ENCODE measurements at places on chromosomes 2 and 18. TPM values are rescaled to one million over a fixed set of nuclear protein-coding genes. Genes with fewer than 3 reads are reported as not detected.

- no peak for DNase-seq
Measured at GRCh38 chr2:115118306-115118705, 675.9 kb downstream of the DPP10 start.

DNA sequence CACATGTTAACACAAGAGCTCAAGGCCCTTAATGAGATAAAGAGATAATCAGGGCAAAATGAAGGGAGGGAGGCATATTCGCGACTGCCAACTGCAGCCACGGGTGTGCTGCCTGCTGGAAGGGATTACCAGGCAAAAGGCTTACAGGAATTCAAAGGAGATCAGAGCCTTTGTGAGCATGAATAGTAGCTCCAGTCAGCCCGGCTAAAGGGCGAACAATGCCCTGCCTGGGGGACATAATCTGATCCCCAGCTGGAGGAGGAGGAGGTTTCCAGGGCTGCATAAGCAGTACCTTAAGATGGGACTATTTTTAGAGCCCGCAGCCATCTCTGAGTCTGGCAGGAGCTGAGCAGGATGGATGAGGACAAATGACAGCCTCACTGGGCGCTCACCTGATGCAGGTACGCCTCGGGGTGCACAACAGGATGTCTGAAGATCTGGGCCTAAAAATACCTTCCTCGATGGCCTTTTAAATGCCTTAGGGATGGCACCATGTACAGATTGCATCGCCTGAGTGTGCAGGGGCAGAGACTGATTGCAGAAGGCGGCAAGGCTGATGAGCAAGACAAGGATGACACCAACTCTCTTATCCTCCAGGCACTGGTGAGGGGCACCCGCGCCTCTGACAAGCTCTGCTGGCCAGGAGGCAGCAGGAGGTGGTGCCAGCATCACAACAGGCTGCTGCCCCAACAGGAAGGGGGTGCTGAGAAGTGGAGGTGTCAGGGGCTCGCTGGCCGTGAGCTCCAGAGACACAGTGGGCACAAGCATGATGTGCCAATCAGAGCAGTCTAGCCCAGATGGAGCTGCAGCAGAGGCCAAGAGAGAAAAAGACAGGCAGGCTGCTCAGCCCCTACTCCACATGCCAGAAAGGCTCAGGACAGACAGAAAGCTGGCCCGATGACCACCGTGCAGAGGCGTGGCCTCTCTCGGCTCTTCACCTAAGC is 111.4 kb downstream of the EIPR1 start:
- no peak for DNase-seq

GRCh38 chr2:241506793-241507429 is 1.5 kb downstream of the STK25 start:
- DNase-seq, result peak; percentile 30

- no peak for DNase-seq
Measured at GRCh38 chr2:230984393-230985220, 11.3 kb upstream of the SPATA3 start.

DNA sequence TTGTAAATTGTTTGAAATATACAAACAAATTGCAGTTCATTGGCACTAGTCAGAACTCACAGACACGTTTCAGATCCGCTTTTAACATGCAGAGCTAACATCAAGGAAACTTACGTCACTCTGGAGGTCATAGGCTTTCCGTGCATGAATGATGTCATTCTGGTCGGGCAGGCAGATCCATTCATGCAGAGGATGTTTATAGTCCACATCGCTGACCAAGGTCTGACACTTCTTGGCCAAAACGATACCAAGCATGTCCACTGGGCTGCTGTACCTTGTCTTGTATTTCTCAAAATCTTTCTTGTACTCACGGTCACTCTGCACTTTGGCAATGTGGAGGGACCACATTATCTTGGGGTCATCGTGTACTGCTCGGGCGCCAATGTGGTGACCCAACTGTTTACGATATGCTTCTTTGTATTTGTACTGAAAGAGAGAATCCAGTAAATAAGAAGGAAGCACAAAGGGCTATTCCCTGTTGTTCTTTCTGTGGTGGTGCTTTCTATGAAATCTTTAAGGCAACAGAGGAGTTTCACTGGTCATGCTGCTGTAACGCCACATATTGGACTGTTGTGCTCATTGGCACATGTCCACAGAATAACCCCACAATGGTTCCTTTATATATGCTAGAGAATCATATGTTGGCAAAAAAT is 114.8 kb downstream of the NEB start:
- no peak for DNase-seq

- no peak for DNase-seq
Measured at GRCh38 chr2:137924019-137924418, 40.3 kb upstream of the HNMT start.

DNA sequence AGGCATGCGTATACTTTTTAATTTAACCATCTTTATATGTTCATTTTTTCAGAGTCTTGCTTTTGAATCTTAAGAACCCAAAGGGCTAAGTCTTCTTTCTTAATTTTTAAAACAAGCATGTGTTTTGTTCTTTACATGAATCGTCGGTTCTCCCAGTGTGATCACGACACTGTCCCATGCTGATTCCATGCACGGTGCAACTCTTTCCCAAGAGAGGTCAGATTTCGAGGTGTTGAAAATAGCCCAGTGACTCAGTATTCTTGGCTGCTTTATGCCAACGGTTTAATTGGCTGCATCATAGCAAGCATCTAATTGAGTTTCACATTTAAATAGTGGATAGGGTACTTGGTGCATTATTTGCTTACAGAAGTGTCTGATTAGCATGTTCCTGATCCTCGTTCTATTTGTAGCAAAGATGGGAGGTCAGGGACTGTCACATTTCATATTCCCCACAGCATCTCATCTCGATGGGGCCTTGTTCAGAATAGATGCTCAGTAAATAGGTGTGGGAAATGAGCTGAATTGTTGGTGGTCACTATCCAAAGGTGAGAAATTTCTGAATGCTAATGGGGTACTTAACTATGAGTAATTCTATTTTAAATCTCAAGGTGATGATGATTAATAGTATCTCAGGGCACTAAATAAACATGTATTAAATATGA is 2.8 kb downstream of the NPAS2 start:
- peak; percentile 77 for DNase-seq

- DNase-seq, result no peak
Measured at GRCh38 chr2:29697181-29697580, 224.2 kb downstream of the ALK start.

DNA sequence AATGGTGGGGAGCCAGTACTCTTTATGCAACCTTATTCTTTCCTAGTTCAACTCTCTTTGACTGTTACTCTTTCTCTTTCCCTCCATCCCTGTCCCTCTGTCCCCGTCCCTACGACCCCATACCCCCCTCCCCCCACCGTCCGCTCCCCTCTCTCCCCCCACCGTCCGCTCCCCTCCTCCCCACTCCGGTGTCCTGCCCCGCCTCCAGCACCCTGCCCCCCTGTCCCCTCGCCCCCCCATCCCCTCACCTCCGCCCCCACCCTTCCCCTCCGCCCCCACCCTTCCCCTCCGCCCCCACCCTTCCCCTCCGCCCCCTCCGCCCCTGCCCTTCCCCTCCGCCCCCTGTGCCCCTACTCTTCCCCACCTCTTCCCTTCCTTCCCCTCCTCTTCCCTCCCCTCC is 128.4 kb downstream of the LPIN1 start:
- DNase-seq, result no peak

DNA sequence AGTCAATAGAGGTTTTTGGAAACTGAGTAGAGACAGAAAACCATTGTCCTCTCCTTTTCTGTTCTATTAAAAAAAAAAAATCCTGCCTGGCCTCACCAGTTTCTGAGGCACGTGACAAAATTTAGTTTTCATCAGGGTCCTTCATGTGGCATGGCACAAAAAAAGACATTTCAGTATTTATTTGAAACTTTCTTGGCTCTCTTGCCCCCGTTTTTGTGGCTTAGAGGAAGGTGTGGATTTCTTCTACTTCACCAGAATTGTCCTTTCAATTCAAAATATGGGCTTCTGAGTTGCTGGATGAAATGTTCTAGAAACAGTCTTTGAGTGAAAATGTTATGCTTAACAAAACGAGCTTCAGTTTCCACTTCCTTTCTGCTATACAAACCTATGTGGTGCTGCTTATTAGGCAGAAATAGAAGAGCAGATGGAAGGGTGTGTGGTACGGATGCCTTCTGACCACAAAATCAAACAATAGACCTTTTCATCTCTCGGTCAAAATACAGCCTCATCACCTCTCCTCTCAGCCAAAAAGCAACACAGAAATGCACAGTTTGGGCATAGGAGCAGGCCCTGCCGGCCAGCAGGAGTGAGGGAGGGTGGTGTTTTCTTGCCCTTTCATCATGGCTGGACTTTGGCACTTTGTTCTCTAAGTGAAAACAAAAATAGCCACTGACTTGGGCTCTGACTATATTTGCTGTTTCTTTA is 89.2 kb downstream of the SH3RF3 start:
- no peak for DNase-seq

DNA sequence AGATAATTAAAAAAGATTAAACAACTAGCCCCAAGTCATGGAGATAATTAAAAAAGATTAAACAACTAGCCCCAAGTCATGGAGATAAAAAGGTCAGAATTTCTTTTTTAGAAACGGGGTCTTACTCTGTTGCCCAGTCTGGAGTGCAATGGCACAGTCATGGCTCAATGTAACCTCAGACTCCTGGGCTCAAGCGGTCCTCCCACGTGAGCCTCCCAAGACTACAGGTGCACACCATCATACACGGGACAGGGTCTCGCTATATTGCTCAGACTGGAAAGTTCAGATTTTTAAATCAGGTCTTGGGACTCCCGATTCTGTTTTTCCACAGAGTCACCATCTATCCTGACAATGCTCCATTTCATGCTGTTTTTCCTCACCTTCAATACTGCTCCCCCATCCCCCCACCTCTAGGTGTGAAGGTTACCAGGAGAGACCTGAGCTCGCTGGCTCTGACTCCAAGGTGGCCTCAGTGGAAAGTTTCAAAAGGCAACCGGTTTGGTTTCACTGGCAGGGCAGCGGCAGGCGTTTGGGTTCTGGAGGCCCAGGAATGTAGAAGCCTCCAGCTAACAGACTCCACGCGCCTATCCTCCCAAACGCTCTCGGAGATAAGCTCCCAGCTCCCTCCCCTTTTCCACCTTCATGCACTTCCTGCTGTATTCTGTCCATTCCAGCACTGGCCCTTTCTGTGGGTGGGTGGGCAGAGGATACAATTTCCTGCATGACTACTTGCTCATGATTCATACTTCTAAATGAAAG is 2.9 kb upstream of the SEMA4C start:
- peak; percentile 36 for DNase-seq

- DNase-seq, result no peak
Measured at GRCh38 chr2:127072970-127073369, 34.0 kb downstream of the BIN1 start.

DNA sequence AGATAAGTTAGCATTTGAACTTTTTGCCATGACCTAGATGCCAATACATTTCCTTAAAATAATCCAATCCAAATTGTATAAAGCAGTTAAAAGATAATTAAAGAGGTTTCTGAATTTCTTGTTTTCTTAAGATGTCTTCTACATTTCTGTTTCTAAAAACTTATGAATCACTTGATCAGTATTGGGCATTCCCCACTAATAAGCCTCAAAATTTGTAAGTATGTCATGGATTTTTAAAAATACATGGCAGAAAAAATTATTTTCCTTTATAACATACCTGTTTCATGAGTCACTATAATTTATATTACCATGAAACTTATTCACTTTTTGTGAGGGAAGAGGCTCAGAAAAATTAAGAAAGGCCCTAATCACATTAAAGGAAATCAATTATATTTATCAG is 90.3 kb upstream of the TFPI start:
- DNase-seq, result peak; percentile 10

The CXCR2 gene
- not detected for total RNA-seq

The SIX3 gene
- not detected for total RNA-seq

The AGXT gene
- not detected for total RNA-seq

The ANTXR1 gene
- 128 TPM for total RNA-seq

The FAM110C gene
- not detected for total RNA-seq

The TAF4B gene
- total RNA-seq, result 1.9 TPM

The STK17B gene
- 31.0 TPM for total RNA-seq

The FSHR gene
- not detected for total RNA-seq

The ARMC9 gene
- 15.1 TPM for total RNA-seq

Data from GM23248 (cell line).